Activated CD4-positive, alpha-beta T cell treated with anti-CD3 and anti-CD28 coated beads, Interleukin-2, Interleukin-4, amounts not matched to agents 100 ng/mL and 50 ng/mL, durations not matched to agents 16 hours and 8 hours (primary cell): ENCODE measurements at places on chromosomes 13 and 19.

GRCh38 chr19:46605356-46605821 lies 4.3 kb downstream of the CALM3 start:
- no peak for DNase-seq

DNA sequence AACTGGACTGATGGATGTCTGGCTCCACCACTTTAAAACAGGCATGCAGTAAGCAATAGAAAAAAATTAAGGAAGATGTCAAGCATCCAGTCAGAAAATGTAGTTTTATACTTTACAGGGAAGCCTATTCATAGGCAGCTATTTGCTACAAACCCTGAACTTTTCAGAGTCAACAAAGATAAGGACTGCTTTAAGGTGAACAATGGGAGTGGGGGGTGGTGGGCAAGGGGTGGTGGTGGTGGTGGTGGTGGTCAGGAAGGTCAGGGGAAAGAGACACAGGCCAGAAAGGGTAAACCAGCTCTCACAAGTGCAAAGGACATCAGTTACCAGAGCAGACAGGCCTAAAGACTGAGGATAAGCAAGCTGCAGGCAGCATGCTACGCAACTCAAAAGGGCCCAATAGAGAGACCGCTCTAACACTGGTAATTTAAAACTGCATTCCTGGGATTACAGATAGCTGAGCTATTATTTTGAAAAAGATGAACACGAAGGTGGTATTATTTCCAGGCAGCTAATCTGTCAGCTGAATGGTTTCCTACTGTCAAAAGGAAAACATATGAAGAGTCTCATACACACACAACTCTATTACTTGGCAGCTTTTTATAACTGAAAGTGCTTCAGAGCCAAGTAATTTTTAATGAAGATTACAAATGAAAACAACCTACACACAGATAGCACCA lies 14.8 kb downstream of the BRD4 start:
- no peak for DNase-seq

DNA sequence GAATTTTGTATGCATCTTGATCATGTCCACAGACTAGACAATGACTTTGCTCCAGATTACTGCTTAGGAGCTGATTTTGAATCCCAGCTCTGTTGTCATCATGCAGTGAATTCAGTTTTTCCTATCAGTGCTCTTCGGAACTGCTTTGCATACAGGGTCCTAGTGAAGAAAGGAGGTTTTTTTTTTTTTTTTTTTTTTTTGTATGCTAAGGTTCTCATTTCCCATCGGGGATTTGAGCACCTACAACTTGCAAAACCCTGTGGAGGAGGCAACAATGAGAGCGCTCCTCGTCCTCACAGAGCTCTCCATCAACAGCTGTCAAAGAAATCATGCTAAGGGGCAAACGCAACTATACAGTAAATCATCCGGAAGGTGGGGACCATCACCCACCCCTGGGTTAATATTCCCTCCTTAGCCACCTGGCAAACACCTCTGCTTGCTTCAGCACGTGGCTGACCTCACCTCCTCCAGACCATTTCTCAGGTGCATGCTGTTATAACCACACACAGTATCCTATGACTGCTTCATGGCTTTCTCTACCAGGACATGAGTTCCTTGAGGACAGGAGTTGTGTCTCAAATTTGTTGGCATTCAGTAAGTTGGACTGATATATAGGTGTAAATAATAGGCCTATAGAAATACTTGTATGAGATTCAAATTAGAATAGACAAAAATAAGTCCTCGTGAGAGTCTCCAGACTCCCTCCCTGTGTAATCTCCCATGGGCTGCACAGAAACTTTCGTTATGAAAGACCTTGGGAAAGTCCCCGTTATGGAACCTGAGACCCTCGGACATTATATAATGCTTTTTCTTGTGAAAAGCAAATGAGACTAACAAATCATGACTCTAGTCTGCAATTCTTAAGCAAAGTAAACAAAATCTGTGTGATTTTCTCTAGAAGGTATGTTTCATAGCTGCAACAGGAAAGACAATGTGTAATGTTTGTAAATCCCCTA lies 113.8 kb downstream of the KATNAL1 start:
- no peak for DNase-seq

GRCh38 chr13:110398564-110399507 lies 91.8 kb downstream of the COL4A2 start:
- no peak for DNase-seq

- no peak for DNase-seq
These were observed 22.8 kb downstream of the SUGP2 start for GRCh38 chr19:19010551-19010950.

GRCh38 chr19:37845932-37846331 lies 60.5 kb downstream of the WDR87 start:
- no peak for DNase-seq

- no peak for DNase-seq
These were observed 25.2 kb downstream of the ANKRD27 start for GRCh38 chr19:32649751-32650150.

DNA sequence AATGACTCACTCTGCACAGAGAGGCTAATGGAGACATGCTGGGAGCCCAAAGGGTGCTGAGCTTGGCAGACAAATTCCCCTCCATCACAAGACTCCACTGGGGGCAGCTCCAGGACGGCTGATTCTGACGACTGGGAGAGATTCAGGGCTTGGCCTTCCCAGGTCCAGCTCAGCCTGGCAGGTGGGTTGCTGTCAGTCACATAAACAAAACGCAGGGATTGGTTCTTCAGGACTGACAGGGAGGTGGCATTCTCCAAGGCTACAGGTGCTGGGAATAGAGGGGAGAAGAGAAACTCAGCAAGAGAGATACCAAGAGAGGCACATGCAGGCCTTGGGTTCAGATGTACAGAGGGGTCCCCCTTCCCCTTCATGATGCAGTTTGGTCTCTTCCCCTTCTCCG lies 10.7 kb upstream of the ZNF175 start:
- DNase-seq, result no peak
